Type B pancreatic cell (in vitro differentiated cells): ENCODE measurements at places on chromosomes 1 and 21.

DNA sequence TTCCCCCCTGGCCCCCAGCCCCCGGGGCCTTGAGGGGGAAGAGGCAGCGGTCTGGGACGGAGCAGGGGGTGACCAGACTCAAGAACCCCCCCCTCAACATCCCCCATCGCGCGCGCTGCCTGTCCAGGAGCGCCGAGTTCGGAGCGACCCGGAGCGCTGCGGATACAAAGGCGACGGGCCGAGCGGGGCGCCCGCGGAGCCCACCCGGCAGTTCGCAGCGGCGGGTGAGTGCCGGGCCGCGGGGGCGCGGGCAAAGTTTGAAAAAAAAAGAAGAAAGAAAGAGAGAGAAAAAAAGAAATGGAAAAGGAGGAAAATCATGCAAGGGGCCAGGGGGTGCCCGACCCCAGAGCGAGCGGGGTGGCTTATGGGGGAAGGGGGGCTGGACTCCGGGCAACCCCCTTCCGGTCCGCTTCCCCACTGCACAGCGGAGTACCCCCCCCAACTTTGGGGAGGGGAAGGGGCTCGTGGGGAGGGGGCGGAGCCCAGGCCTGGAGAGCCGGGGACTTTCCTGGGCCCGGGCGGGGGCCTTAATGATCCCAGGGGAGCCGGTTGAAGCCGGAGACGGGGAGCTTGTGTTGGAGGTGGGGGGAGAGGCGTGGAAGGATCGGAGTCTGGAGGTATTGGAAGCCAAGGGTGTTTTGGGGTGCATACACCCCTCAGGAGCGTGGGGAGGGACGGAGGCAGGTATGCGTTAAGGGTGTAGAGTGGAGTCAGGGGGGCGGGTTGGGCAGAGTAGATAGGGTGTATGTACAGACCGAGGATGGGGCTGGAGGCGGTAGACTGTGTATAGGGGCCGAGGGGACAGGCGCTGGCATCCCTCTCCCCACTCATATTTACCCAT lies 502 bp downstream of the VANGL2 start:
- no peak for DNase-seq

DNA sequence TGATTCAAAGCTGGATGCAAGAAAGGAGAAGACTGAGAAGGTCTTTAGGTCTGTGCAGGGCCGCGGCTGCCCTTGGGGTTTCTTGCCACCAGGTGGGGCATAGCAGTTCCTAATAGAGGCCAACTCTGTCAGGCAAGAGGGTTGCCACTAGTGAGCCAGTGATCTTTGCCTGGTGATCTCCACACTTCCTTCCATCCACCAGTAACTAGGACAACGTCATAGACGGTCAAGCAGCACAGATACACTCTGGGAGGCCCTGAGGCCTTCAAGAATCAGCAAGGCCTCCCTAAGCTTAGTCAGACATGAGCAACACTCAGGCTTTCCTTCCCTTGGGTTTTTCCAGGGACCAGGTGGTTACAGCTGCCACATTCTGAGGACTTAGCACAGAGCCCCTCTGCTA lies 32.9 kb upstream of the ATP2B4 start:
- DNase-seq = no peak

DNA sequence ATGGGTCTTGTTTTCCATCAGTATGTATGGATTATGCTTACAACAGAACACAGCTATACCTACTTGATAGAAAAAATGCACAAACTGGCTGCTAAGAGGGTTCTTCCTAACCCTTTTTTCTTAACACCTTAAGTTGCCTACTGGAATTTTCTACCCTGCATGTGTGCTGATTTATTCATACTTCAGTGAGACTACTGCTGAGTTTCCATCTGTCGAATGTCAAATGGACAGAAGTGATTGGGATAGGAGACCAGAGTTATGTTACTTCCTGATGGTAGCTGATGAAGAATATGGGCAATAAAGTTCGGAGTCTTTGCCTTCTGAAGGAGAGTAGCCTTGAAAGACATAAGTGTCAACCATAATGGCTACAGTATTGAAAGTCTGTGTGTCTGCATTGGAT lies 6.5 kb upstream of the DNM3 start:
- no peak for DNase-seq

- no peak for DNase-seq
These were observed 394.5 kb downstream of the ADGRL2 start for GRCh38 chr1:82195245-82195644.

- DNase-seq = no peak
These were observed 50.1 kb downstream of the RASAL2 start for GRCh38 chr1:178143730-178144690.

- no peak for DNase-seq
These were observed 186.0 kb downstream of the PSMG1 start for GRCh38 chr21:38997051-38997842.

GRCh38 chr1:23646091-23646490 lies 45.5 kb upstream of the RPL11 start:
- no peak for DNase-seq

GRCh38 chr1:45998020-45998617 lies 134.3 kb downstream of the PIK3R3 start:
- DNase-seq = no peak

- no peak for DNase-seq
These were observed 15.2 kb upstream of the ADAMTSL4 start for GRCh38 chr1:150534002-150534401.

DNA sequence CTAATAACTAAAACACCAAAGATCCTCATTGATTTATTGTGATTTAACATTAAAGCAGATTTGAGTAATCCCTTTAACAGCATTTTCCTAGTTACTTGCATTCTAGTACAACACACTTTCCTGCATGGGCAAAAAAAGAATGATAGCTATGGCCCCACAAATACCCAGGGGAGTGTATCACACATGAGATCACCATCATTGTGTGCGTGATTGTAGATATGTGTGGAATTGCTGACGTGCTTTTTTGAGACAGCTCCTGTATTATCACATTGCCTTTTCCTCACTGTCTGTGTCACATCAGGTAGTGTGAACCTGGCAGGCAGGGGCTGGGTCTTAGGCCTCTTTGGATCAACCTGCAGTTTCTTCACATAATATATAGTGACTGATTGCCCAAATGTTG lies 48.5 kb upstream of the SAMD13 start:
- no peak for DNase-seq

DNA sequence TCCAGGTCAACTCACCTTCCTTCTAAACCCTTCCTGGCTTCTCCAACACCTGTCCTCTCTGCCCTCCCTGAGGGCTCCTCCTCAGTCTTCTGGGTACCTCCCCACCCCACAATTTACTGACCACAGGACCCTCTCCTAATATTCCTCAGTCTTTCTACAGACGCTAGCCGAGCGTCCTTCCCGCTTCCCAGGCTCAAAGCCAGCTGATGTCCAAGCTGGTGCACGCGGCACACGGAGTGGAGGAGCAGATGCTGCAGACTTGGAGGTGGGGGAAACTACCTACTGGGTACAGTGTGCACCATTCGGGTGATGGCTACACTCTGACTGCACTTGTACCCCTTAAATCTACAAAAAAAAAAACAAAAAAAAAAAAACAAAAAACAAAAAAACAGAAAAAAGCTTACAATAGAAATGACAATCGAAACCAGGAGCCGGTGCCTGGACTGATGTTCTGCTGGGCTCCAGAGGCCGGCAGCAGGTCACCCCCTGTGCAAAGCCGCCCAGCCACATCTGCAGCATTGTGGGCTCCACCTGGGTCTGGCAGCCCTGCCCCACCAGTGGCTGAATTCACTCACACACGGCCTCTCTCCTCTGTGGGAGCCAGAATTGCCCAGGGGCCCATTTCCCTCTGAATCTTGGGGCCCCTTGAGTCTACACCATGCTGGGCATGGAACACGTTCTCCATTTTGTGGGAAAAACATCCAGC lies 7.0 kb downstream of the TRIM11 start:
- DNase-seq = no peak

DNA sequence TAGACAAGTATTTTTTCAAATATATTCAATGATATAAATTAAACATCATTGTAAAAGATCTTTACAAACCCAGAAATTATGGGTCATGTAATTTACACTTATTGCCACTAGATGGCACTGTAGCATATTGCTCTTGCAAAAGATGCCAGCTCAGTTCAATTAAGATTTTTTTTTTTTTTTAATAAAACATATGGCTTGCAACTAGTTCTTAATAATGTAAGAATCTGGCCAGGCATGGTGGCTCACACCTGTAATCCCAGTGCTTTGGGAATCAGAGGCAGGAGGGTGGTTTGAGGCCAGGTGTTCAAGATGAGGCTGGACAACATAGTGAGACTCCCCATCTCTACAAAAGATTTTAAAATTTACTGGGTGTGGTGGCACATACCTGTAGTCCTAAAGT lies 49.4 kb upstream of the DESI2 start:
- no peak for DNase-seq

DNA sequence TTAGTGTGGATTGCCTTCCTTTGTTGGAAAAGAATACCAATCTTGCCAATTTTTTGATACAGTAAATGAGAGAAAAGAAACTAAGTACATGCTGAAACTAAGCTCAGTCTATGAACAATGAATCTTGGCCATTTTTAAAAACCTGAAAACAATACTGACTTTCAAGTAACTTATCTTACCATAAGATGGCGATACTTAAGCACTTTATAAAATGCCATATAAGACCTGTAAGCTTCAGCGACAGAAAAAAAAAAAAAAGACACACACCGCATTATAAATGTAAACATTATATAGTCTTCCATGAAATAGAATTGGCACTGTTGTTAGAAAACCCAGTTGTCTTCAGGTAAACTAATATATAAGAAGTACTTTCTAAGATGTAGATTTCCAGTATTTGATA lies 3.0 kb downstream of the OLFM3 start:
- DNase-seq = no peak

GRCh38 chr1:5110508-5110907 lies 456.1 kb downstream of the AJAP1 start:
- DNase-seq = no peak

- no peak for DNase-seq
These were observed 992 bp upstream of the SSX2IP start for GRCh38 chr1:84691122-84691783.

- DNase-seq = no peak
These were observed 3.0 kb downstream of the SWT1 start for GRCh38 chr1:185159966-185160365.

- no peak for DNase-seq
These were observed 54.5 kb upstream of the MRPS6 start for GRCh38 chr21:34018910-34019309.

DNA sequence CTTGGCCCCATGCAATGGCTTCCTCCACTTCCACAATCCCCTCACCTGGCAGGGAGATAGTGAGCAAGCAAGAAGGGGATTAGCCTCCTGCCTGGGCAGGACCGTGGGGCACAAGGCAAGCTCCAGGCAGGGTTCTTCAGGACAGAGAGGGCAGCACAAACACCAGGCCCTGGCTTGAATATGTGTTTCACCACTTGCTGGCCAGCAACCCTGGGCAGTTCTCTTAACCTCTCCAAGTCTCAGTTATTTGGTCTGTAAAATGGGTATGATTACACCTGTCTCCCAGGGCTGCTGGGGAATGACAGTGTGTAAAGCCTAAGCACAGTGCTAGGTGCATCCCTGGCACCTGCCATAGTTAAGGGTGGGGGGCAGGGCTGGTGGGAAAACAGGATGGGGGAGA lies 31.9 kb downstream of the H3-3A start:
- DNase-seq = no peak

DNA sequence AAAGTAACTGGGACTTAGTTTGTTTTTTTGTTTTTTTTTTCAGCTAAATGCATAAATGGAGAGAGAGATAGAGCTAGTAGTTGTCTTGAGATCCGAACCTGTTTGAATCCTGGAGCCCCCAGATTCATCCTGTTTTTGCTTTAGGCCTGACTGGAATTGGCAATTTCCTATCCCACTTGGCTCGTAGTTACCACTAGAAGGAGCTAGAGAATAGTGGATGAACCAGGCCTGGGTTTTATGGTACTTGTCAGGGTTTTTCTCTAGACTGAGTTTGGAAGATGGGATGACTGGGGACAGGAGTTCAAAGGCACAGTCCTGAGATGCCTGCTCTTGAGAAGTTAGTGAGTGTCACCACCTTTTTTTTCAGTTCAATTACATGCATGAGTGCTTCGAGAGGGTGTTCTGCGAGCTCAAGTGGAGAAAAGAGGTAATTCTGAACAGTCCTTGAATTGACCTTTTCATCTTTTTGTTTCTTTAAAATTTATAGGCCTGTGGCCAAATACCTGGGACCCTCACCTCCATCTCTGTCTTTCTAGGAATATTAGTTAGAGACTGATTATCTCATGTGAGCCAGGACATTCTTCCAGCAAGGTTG lies 23.4 kb downstream of the CELF3 start:
- DNase-seq = no peak

GRCh38 chr1:35379317-35380000 lies 111.0 kb downstream of the ZMYM4 start:
- DNase-seq = no peak

- no peak for DNase-seq
These were observed 9.5 kb downstream of the F3 start for GRCh38 chr1:94532077-94532476.

DNA sequence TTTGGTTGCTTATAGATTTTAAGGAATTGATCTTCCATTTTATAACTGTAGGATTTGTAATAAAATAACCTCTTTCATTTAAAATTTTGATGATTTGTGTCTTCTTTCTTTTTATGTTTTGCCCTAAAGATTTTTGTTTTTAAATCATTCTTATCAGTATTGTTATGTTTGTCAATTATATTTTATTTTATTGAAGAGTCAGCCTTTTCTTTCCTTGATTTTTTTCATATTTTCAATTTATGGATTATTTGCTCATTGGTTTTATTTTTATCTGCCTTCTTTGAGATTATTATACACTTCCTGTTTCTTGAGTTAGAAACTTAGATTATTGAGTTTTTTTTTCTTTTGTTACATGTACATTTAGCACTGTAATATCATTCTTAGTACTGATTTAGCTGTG lies 233.4 kb upstream of the BRINP3 start:
- no peak for DNase-seq

DNA sequence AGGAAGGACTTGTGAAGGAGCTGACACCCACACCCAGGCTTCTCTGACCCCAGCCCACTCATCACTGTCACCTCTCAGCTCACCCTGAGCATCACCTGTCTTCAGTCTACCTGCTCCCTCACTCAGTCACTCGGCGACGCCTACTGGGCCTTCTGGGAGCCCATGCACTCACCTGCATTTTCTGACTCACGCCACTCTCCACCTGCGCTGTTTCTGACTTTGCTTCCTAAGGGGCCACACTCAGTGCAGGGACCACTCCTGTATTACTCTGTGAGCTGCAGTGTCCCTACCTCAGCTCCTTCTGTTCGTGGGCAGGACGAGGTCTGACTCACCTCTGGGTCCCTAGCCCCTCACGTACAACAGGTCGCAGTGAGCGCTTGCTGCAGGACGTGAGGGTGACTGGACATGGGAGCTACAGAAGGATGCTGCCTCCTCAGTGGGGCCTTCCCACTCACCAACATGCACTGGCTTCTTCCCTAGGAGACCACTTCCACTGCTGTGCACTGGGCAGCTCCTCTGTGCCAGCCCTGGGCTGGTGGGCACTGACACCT lies 102.3 kb downstream of the GLIS1 start:
- DNase-seq = peak; percentile 63

DNA sequence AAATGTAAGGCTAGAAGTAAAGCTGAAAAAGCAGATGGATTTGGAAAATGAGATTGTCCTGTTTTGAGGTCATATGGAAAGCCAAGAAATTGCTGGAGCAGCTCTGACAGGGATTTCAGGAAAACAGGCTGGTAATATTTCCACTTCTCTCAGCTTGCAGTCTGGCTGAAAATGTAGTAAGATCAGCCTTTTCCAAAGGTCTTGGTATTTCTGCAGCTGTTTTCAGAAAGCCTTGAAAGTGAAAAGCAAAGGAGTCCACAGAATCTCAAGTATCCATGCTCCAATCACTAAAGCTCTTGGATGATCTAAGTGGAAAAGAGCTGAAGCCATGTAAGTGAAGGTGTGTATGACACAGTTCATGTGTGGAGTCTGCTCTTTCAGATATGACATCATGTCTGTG lies 41.6 kb upstream of the APOBEC4 start:
- no peak for DNase-seq

GRCh38 chr1:3403388-3404231 lies 50.9 kb upstream of the ARHGEF16 start:
- no peak for DNase-seq
